Pulmonary artery endothelial cell (primary cell): ENCODE measurements at places on chromosomes 7 and 10.

DNA sequence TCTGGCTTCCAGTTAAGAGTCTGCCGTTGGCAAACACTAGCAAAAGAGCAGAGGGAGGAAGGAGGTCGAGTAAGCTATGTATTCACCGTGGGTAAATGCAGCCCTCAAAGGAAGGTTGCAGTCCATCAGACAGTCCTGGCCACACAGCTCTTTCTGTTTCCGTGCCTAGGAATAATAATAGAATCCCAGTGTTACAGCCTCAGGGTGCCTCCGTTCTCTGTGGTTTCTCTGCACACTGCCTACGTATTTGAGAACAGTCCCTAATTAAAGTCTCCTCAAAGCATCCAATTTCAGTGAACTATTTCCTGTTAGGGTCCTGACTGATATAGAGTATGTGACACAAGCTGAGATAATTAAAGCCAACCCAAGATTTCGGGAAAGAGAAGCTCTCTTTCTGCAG, 176.7 kb downstream of the GPAM start:
- no peak for DNase-seq

DNA sequence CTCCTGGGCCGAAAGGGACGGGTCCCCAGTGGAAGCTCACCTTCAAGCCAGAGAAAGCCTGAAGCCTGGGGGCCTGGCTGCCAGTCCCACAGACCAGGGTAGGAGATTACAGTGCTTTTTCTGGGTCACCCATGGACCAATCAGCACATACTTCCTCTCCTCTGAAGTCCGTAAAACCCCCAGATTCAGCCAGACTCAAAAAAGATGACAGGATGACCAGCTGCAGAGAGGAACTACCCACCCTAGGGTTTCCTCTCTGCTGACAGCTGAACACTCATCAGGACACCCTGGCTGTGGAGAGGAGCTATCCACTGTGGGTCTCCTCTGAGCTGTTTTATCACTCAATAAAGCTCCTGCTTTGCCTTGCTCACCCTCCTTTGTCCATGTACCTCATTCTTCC, 78.0 kb downstream of the SAMD9 start:
- DNase-seq, result no peak

DNA sequence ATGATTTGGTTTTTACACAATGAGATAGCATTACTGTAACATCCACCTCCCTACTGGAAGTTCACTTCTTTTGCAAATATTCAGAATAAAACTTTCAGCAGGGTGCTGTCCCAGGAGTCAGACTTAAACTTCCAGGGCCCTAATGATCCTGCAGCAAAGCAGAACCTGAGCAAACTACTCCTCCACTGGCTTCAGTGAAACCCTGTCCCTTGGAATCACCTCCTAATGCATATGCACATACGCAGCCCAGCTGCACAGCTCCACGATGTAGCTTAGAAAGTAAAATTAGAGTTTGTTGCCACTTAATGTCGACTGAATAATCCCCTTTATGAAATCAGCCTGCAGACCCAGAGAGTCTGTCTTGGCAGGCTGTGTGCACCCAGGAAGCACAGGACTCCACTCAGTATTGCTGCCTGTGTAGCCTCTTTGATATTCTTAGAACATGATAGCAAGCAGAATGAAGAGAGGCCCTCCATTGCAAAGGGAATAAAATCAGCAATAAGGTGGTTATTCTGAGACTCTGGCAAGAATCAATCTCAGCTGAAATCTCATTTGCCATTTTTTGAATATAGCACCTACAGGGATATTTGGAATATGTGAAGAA, 1.6 kb downstream of the NPSR1 start:
- DNase-seq, result no peak

- DNase-seq, result no peak
These were observed 860.9 kb downstream of the XPNPEP1 start for GRCh38 chr10:109062371-109062770.

DNA sequence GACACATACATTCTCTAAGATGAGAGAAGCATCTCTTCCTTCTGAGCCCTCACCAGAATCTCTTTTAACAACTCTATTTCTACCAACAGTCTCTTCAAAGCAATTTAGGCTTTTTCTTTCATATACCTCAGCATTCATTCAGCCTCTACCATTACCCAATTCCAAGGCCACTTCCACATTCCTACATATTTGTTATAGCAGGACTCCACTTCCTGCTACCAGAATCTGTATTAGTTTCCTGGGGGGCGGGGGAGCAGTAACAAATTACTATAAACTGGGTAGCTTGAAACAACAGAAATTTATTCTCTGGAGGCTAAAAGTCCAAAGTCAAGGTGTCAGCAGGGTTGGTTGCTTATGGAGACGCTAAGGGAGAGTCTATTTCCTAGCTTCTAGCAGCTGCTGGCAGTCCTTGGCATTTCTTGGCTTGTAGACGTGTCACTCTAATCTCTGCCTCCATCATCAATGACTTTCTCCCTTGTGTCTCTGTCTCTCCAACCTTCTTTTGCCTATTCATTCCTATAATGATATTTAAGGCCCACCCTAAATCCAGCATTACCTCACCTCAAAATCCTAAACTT, 7.4 kb downstream of the PRPS1L1 start:
- peak; percentile 11 for DNase-seq
